ENCODE measurements at places on chromosomes 11 and 22.

DNA sequence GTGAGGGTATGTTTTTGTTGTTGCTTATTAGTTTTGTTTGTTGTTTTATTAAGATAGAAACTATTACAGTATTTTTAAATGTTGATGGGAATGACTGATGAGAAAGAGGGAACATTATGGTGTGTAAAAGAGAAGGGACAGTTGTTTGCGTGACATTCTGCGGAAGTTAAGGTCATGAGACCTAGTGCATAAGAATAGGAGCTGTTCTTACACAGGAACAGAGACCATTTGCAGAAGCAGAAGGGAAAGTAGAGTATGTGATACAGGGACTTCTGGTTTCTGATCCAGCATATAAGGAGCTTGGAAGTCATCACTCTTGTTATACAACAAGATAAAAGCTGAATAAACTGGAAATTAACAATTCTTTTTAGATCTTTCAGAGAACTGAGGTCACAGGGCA is 299.2 kb upstream of the API5 start:
- no peak for DNase-seq

- DNase-seq = no peak
Observed at GRCh38 chr11:1892116-1892515, 421 bp upstream of the PRR33 start.

DNA sequence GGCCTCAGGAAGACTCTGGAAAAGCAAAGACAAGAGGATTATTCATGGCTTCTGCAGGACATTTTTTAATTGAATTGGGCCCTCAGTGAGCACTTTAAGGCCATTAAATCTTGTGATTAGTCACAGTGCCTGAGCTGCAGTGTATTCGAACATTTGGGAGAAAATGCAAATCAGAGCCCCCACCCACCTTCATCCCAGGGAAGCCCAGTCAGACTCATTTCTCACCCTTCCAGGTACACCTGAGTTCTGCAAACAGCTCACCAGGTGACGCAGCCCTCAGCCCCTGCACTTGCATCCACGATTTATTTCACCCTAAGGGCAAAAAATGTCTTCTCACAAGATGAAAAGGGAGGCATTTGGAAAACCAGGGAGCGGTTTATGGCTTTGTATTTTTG is 128.7 kb downstream of the MPPED1 start:
- DNase-seq = peak; percentile 42

DNA sequence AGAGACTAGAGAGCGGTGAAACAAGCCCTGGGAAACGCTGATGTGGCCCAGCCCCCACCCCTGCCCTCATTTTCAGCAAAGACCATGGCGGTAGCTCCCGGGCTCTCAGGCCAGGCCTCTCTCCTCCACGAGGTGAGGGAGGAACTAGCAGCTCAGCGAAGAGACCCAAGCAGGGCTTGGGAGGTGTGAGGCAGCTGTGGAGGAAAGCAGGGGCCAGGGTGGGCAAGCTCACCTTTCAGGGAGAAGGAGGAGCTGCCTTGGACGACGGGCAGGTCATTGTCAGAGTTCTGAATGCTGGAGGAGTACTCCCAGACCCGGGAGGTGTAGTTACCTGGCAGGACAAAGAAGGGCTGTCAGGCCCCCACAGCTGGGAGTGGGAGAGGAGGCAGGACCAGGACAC is 19.9 kb downstream of the TRIM29 start:
- DNase-seq = no peak

DNA sequence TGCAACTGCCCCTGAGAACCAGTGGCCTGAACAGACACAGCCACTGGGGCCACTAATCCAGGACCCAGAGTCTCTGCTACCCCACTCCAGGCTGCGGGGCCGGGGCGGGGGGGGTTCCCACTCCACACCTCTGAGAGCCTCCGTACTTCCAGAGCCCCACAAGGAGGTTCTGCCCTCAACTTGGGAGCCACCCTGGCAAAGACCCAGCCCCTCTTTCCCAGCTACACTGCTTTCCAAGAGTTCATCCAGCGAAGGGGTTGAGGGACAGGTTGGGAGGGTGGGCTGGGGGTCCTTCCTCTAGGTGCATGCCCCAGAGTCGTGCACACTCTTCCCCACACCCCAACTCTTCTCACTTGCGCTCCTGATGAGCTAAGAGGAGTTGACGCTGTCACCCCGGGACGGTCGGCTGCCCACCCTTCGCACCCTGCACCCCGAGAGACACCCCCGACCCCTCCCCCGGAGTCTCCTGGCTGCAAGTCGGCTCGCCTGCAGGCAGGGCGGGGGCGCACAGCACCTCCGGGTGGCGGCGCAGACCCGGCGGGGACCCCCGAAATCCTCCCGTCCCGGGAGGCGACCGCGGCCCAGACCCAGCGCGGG is 531 bp downstream of the RAB3IL1 start:
- peak; percentile 51 for DNase-seq

GRCh38 chr11:59403546-59403945 is 22.7 kb downstream of the OR5A2 start:
- no peak for DNase-seq
